ENCODE measurements at places on chromosomes 6 and 20.

GRCh38 chr20:34049897-34050695, 56.4 kb downstream of the RALY start:
- no peak for DNase-seq

- no peak for DNase-seq
Observed at GRCh38 chr20:61964675-61965605, 100.7 kb downstream of the TAF4 start.

- no peak for DNase-seq
Observed at GRCh38 chr20:41245086-41245707, 72.3 kb downstream of the ZHX3 start.

GRCh38 chr6:9675122-9675521, 739.8 kb downstream of the TFAP2A start:
- no peak for DNase-seq

- no peak for DNase-seq
Observed at GRCh38 chr6:36035225-36035624, 7.6 kb downstream of the MAPK14 start.

DNA sequence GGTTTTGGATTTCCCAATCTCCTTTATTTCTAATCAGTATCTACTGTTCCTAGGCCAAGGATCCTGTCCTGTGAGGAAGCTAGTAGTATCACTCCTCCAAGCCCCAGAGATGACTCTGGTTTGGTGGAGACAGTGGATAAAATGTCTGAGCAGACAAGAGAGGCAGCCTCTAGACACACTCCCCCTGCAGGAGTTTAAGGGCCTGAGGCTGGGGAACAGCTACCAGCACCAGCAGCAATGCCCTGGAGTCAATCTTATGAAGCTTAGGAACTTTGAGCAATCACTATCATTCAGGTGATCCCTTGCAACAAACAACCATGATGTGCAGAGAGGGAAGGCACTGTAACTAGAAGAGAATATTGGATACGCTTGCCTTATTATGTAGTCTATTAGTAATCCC, 384.7 kb upstream of the ID4 start:
- DNase-seq, result no peak

GRCh38 chr20:63711085-63711645, 3.3 kb downstream of the ZGPAT start:
- DNase-seq, result no peak

GRCh38 chr6:107030151-107030550, 2.2 kb downstream of the MTRES1 start:
- no peak for DNase-seq

DNA sequence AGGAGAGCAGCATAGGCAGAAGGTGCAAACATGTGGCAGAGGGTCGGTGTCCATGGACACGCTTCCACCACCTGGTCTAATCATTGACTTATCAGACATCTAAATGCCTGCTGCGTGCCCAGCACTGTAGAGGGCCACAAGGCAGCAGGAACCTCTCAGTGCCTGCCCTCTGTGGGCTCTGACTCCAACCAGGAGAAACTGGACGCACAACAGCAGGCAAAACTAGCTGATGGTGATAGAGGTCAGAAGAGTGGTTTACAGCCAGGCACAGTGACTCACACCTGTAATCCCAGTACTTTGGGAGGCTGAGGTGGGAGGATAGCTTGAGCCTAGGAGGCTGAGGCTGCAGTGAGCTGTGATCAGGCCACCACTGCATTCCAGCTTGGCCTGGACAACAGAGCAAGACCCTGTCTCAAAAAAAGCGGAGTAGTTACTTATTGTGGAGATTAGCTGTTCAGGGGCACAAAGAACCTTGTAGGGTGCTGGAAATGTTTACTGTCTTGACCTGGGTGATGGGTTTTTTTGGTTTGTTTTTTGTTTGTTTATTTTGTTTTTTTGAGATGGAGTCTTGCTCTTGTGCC, 46.5 kb downstream of the PPARD start:
- no peak for DNase-seq

DNA sequence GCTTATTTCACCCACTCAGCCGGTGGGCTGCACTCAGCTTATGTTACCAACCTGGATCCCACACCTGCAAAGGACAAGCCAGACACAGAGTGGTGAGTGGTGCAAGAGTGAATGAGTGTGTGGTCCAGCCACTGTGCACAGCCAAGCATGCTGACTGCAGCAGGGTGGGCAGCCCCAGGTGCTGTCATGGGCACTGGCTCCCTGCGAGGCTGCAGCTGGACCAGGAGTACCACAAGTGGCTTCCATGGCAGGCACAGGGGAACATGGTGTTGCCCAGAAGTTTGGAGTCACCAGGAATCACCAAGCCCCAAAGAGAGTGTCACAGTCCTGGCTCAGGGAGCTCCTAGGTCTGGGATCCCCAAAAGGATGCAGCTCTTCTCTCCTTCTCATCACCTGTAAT, 1093.4 kb downstream of the KHDRBS2 start:
- DNase-seq, result no peak

GRCh38 chr20:32731882-32732266, 11.4 kb downstream of the COMMD7 start:
- DNase-seq, result no peak

DNA sequence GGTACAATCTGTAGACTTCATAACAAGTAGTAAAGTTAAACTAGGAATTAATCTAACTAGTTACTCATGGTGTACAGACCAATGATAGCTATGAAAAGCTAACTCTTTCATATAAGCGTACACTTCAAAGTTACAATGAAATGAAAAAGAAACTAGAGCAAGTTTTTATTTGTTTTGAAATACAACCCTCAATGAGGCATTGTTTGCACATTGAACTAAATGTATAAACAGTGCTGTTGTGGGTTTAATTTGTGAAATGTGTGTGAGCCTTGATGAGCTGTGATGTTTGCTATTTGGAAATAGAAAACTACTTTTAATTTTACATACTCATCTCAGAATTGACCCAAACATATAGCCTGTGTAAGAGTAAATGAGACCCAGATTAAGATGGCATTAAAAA, 11.1 kb upstream of the EYA4 start:
- DNase-seq, result no peak

GRCh38 chr6:7797386-7797785, 71.5 kb downstream of the BMP6 start:
- DNase-seq, result no peak

DNA sequence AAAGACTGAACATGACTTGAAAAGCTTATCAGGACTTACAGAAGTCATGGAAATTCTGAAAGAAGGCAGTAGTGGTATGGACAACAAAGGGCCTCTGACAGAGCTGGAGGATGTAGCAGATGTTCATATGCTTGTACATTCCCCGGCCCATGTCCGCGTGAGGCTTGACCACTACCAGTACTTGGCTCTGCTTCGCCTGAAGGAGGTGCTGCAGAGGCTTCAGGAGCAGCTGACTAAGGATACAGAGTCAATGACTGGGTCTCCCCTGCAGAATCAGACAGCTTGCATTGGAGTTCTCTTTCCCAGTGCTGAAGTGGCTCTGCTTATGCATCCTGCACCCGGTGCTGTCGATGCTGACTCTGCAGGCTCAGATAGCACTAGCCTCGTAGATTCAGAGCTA, 29.2 kb downstream of the TAF11 start:
- no peak for DNase-seq

GRCh38 chr6:144744720-144745119, 459.6 kb downstream of the UTRN start:
- no peak for DNase-seq

- no peak for DNase-seq
Observed at GRCh38 chr6:34059136-34059731, 86.7 kb downstream of the GRM4 start.

DNA sequence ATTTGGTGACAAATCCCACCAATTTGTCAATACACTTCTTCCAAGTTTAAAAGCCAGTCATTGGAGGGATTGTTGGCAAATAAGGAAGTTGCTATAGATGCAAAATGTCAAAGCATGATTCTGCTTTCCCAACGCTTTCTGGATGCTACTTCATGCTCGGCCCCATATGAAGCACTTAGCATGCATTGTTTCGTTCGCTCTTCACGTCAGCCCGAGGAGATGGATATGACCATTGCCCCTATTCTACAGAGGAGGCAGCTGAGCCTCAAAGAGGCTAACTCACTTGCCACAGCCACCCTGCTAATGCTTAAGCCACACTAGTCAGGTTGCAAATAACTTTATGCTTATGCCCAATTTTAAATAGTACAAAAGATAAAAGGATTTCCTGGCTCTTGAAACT, 2.8 kb upstream of the NXT1 start:
- no peak for DNase-seq

All from activated naive CD4-positive, alpha-beta T cell treated with anti-CD3 and anti-CD28 coated beads, Interleukin-2, amount 50 U/mL, for 72 hours (primary cell).